ENCODE measurements at places on chromosomes 5 and 9.

- no peak for DNase-seq
Observed at GRCh38 chr9:33065157-33066076, 11.1 kb downstream of the SMU1 start.

DNA sequence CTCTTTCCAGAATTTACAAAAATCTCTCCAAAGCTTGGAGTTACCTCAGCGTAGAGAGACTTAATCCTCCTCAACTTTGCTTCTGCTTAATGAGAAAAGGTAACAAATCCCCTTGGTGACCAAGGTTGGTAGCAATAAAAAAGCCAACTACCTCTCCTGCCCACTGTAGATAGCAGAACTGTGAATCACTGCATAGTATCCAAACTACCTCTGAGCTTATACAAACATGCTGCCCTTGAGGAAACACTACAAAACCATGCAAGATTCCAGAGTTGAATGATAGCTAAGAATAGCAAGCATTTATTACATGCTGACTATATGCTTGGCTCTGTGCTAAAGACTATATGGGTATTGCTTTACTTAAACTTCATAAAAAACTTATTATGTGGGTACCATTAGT, 2.8 kb upstream of the ADAMTS12 start:
- DNase-seq = no peak

DNA sequence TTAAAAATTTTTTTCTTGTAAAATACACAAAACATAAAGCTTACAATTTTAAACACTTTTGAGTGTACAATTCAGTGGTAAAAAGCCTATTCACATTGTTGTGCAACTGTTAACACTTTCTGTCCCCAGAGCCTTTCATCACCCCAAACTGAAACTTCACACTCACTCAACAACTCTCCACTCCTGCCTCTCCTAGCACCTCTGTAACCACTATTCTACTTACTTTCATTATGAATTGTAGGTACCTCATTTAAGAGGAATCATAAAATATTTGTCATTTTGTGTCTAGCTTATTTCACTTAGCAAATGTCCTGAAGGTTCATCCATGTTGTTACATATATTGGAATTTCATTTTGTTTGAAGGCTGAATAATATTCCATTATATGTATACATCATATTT, 4.3 kb upstream of the ZNF510 start:
- no peak for DNase-seq

GRCh38 chr9:126009047-126009446, 261.9 kb downstream of the PBX3 start:
- no peak for DNase-seq

DNA sequence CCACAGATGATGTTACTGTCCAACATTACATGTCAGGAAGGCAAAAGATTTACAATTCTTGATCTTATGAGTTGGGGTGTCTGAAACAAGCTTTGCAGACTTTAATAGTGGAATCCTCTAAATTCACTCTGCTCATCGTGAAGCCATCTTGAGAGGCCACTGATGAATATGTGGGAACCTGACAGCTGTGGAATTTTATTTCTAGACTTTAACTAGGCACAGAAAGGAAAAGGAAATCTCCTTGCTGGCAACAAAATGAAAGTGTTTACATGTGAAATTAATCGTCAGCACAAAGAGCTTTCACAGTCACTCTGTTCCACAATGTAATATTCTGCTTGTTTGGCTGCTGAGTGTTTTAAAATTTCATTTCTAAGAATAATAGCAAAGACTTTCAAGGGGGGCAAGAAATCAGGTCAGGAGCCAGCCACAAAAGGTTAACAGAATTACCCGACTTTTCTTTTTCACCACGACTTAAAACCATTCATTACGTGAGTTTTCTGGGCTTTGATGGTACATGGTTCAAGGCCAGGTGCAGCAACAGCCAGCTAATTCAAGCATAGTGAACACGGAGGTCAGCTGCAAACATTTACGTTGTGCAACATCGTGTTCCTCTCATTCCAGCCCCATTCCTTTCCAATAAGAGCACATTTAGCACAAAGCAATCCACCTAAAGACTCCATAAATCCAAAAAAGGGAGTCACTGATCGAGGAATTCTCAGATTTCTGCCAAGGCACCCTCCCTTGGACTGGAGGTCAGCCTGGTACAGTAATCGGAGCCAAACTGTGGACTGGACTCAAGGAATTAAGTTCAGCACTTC, 14.6 kb downstream of the NREP start:
- DNase-seq = no peak

- no peak for DNase-seq
Observed at GRCh38 chr5:33994845-33995244, 10.4 kb upstream of the SLC45A2 start.

DNA sequence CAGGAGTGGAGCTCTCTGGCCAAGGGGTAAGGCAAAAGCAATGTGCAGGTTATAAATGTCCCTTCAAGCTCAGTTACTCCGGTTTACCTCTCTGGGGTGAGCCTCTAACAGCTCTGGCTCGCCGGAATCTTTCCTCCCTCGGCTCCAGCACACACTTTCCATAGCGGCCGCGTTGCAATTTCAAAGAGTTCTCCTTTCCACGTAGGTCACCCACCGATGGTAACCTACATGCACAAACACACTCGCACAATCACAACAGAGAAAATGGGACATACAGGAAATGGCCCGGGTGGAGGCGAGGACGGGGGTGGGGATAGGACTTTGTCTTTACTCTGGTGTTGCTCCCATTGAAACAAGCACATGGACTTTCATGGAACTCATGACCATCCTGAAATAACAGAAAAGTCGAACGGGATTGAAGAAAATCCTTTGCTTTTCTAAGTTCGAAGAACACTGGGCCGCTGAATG, 1.2 kb downstream of the LHFPL2 start:
- no peak for DNase-seq

DNA sequence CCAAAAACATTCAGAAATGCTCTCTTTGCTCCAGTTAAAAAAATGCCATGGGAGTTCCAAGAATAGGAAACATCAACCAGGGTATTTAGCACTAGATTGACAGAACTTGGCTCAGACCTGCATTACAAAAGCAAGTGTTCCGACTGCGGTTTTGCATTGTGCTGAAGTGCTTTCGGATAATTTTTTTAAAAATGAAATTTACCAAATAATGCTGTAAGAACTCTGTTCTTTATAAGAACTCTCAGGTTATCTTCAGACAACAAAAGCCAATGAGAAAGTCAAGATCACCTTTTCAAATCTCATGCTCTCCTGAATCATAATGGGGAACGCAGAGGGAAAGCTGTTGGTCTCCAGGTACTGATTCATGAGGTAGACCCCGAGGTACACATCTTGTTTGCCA, 483 bp upstream of the PLPP6 start:
- no peak for DNase-seq

GRCh38 chr9:13992138-13993088, 321.5 kb downstream of the NFIB start:
- no peak for DNase-seq

DNA sequence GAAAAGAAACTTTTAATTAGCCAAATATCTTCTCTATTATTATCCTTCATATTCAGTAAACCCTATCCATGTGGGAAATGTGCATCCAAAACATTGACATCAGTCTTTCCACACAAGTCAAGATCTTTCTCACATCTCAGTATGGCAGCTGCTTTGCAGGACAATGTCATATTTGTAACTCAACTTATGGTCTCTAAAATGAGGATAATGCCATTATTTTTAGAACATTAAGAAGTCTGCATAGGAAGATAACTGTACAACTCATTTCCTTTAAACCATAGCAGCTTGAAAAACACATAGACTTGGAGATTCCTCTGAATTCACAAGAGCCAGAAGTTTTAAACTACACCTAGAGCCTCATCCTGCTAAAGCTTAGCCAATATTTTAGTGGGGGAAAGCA, 43.7 kb downstream of the MCTP1 start:
- no peak for DNase-seq

- no peak for DNase-seq
Observed at GRCh38 chr5:149550594-149551226, 529 bp downstream of the CSNK1A1 start.

DNA sequence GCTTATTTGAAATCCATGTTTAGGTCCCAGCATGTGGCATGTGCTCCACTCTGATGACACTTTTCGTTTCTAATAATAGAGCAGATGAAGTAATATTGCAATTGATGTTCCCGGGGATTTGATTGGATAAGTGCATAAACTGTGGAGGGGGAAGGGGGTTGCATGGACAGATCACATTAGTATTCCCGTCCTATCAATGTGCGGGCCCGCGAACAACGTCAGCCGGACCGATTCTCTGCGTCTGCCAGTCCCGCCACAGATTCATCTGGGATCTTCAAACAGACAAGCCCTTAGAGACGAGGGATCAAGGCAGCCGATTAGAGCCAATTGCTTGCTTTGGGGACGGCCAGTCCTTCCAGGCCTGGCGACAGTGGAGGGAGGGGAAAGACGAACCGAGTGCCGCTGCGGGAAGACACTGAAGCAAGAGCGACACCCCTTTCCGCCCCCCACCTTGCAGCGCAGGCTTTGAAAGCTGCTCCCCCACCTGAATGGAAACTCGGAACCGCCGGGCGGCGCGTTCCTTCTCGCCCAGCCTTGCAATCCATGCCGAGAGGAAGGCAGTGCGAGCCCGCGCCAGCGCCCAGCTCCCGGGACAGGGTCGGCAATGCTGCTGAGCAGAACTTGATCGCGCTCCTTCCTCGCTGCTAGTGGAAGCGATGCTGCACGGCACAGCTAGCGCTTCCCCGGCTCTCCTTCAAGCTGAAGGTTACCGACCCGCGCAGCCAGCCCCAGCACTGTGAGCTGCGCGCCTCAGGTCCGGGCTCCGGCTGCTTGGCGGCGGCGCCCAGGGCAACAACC, at the start of gene RGS7BP:
RGS7BP (plus strand) TSS at position 247 of the 798 bp plus-strand sequence. CDS start 610 bp downstream, outside the sequence.
- no peak for DNase-seq

DNA sequence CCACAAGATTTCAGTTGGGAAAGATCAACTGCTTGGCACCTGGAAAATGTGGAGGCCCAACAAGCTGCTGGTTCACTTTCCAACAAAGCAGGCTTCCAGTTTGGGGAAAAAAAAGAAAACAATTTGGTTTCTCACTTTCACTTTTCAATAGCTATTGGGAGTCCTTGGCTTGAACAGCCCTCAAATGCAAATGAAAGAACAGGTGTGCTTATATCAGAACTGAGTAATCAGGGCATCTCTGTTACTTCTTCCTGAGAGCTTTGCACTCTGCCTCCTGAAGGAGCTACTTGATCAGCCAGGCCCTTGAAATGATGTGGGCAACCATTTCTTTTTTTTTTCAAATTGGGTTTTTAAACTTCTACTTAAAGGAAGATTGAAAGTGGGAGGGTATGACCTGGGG, 73.5 kb downstream of the MFAP3 start:
- no peak for DNase-seq

- no peak for DNase-seq
Observed at GRCh38 chr9:112925058-112925641, 34.5 kb upstream of the SLC46A2 start.

- DNase-seq = no peak
Observed at GRCh38 chr9:72882117-72882775, 70.6 kb downstream of the ALDH1A1 start.

DNA sequence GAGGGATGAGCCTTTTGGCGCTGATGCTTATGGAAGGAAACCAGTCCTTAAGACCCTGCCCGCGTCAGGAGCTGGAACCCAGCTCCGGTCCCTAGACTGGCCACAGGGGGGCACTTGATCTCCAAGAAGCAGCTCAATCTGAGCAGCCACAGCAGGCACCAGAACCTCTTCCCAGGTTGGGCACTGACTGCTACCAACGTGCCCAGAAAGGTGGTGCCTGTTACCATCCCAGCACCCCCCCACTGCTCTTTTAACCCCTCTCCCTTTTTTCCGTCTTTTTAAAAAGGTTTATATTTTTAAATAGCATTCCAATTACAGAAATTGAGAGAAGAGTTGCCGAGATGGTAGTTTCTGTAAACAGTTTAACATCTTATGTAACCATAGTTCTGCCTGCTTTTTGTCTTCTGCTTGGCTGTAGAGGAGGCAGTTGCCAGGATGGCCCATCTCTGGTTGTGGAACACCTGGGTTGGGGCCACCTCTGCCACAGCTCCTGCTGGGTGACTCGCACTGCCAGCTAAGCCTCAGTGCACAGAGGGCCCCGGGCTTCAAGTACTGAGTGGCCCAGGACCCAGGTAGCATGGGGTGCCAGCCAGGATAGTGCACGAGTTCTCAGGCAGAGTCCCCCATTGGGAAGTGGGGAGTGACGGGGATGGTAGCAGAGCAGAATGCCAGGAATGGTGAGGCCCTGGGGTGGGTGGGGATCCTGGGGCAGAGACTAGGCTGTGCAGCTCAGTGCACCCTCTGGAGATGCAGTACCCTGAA, 62.8 kb downstream of the PFDN1 start:
- DNase-seq = peak; percentile 8

- no peak for DNase-seq
Observed at GRCh38 chr5:158470764-158471534, 612.0 kb upstream of the CLINT1 start.

DNA sequence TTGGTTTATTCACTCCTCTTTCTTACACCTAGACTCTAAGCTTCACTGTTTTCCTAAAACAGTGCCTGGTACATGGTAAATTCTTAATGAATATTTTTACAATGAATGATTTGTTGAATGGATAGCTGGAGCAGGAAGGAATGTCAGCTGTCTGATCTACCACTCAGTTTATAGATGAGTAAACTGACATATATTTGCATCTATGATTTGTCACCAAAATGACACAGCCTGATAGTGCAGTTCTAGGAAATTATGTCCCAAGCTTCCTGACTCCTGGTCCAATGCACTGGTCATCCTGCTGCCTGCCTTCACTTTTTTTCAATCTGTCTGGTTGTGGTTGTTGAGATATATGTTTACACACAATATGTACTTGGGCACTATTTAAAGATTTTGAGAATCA, 651.7 kb upstream of the WWC1 start:
- no peak for DNase-seq

- no peak for DNase-seq
Observed at GRCh38 chr9:86676396-86676795, 270.9 kb downstream of the GAS1 start.

DNA sequence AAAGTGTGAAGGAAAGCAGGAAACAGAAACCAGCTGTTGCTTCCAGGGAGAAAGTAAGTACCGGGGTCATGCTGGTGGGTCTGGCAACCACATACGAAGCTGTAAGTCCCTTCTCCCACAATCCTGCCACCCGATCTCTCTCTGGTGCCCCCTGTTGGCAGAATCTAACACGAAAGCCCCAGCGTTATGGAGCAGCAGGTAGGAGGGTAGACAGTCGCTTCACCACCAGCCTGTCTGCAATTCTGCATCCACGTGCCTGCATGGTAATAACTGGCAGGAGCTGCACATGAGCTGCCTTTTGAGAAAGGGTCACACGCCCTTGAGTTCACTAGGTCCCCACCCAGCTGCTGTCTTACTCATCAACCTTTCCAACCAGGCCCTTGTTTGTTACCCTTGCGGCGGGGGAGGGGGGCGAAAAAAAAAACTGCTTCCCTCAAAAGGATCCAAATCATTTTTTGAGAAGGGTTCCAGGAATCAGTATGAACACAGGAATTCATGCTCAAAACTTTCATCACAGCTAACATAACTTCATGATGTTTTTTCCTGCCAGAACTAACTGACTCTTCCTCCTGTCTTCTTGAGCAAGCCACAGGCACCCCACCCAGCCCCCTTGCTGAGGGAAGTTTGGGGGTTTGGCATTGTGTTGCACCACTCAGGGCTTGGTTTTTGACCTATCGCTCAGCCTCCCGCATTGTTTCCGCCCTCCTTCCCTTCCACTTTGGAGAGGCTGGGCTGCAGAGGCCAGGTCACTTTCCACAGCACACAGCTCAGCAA, 19.6 kb upstream of the TMEM252 start:
- DNase-seq = peak; percentile 12
